ENCODE measurements at places on chromosomes 12 and 14. TPM values are rescaled to one million over a fixed set of nuclear protein-coding genes. Genes with fewer than 3 reads are reported as not detected.

Gene STXBP6
- total RNA-seq, result 0.16 TPM

Gene CABP1
- total RNA-seq, result 0.16 TPM

Gene SH2B3
- 37.6 TPM for total RNA-seq

Gene NRIP2
- total RNA-seq, result not detected

Gene DCD
- not detected for total RNA-seq

Gene ESR2
- total RNA-seq, result 0.49 TPM

Gene CAPZA3
- total RNA-seq, result not detected

Gene ORAI1
- total RNA-seq, result 13.1 TPM

Gene KRT2
- not detected for total RNA-seq

Gene CLEC14A
- 339 TPM for total RNA-seq

Gene SLC7A7
- total RNA-seq, result 6.9 TPM

Gene OR6C76
- total RNA-seq, result not detected

Gene RBP5
- total RNA-seq, result 0.38 TPM

Gene SMIM41
- 0.13 TPM for total RNA-seq

Gene OR10AD1
- total RNA-seq, result not detected

Gene FRMD6
- total RNA-seq, result 404 TPM

Gene CLEC12A
- total RNA-seq, result not detected

Gene COQ6
- 21.6 TPM for total RNA-seq

Gene LRTM2
- not detected for total RNA-seq

Gene LRRC10
- total RNA-seq, result not detected
